ENCODE measurements at places on chromosomes 4 and X.

DNA sequence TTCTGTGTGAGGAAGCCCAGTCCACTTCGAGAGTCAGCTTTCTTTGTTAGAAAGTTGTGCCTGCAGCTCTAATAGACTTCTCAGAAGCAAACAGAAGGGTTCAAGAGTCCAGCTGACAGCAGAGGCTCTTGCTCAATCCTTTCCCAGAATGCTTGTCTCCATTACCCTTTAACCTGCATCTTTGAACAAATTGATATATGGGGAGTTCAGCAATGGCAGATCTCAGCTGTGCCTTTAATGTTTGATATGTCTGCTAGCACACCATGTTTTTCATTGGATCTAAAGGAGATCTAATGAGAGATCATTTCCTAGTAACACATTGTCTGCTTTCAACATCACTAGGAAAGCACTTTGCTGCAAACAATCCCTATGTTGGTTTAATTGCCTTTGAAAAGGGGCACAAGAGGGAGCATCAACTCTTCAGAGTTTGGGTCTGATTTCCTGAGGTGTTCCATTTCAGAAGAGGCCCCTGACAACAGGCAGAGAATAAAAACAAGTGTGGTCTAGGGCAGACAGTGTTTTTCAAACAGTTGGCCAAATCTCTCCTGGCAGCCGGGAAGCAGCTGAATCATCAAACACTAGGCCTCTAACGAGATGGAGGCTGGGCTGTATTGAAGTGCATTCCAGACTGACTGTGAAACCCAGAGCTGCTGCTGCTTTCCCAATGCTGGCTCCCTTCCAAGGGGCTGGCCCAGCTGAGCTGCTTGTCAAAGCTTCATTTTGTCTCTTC, 55.5 kb downstream of the LUZP4 start:
- DNase-seq, result no peak

- peak; percentile 88 for DNase-seq
Measured at GRCh38 chr4:56387023-56388001, at the start of gene AASDH. AASDH (minus strand) TSS chr4:56387491; CDS start chr4:56384299, 3,192 bp downstream.

GRCh38 chr4:124206779-124207605, 505.5 kb downstream of the ANKRD50 start:
- no peak for DNase-seq

- no peak for DNase-seq
Measured at GRCh38 chr4:55170462-55170861, 45.1 kb upstream of the KDR start.

- DNase-seq, result no peak
Measured at GRCh38 chr4:146846882-146847281, 98.8 kb downstream of the TTC29 start.

GRCh38 chrX:30992381-30992904, 79.4 kb downstream of the FTHL17 start:
- DNase-seq, result no peak

DNA sequence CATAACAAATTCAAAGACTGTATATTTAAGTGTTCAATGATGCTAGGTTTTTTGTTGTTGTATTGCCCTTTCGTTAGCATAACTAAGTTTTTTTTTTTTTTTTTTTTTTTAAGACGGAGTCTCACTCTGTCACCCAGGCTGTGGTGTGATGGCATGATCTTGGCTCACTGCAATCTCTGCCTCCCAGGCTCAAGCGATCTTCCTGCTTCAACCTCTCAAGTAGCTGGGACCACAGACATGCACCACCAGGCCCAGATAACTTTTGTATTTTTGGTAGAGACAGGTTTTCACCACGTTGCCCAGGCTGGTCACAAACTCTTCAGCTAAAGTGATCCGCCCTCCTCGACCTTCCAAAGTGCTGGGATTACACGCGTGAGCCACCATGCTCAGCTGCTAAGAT, 7.0 kb downstream of the SH3BGRL start:
- DNase-seq, result no peak

GRCh38 chrX:11672213-11672612, 6.5 kb upstream of the ARHGAP6 start:
- DNase-seq, result no peak

DNA sequence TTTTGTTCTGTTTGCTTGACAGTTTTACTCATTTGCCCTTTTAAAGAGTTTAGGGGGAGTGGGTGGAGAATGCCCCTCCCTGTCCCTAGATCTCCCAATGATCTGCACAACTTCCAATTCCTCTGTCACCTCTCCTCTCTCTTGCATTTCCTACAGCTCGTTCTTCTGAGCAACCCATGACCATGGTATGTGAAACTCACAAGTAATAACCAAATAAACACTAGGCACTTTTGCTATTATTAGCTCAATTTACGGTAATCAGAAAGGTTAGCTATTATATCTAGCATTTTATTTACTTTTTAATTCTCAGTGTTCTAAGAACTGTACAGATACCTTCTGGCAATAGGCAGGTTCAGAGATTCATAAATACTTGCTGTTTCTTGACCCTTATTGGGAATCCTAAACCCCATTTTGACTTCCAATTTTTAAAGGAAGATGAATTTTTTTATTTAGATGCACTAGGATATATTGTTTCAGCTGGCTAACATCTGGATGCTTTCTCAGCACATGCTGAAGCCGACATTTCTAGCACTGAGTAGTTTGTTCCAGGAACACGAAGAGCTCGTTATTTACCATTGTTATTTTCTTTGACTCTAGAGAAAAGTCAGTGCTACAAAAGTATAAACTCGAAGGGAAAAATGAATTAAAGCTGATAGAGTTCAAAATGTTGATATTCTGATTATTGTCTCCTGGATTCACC, 194.7 kb upstream of the TLL1 start:
- DNase-seq, result no peak

DNA sequence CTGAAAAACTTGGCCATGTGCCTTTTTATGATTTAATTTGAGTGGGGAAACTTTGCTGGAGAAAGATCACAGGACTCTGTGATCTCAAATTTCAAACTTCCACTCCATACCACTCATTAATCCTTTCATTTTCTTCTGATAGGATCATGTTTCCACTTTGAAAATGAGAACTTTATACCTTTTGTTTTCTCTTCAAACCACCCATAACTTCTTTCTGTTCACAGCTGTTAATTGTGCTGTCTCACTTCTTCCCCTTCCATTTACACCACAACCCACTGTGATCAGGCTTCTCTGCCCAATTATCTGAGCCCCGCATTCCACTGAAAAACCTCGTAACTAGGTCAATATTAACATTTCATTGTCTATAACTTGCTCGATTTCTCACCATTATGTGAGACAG, 47.0 kb upstream of the ARSJ start:
- DNase-seq, result no peak

DNA sequence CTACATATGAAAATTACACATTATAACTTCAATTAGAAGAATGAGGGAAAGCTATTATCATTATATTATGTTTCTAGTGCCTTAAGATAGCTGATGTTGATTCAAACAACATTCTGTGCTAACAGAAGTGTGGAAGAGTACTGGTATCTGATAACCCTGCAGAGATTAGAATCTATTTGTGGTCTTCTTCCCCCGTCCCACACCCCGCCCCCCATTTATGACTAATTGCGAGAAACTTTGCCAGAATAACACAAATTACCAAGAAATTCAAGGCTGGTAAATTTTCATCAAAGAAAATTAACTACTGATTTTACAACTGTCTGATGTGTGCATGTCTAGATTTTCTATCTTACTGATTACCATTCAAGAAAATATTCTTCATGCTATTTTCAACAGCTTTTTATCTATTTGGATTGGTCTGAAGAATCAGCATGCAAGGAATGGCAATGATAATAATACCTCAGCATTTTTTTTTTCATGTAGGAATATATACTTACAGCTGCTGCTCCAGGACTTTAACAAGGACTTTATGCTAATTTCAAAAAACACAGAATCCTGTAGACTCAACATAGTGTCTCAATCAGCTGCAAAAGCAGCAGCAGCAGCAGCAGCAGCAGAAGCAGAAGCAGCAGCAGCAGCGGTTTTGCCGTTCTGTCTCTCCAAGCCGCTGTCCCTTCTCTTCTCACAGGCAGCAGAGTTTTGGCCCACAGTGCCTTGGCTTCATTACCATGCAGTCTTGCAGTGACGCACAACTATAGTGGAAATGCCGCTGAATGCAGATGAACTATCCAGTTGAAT, 126.7 kb downstream of the FRYL start:
- peak; percentile 39 for DNase-seq

DNA sequence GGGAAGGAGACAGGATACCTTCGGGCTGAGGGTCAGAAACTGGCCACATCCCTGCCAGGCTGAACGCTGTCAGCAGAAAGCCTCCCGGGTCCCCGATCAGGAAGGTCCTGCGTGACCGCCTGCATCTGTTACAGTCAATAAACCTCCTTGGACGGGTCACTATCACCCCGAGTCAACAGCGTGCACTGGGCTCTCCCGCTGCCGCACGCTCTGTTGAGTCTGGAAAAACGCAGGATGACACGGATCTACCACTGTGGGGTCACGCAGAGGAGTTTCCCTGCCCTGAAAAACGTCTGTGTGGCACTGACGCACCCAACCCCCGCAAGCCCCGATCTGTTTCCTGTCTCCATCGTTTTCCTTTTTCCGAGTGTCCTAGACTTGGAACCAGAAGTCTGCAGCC, 12.1 kb downstream of the PPP2R3B start:
- no peak for DNase-seq

DNA sequence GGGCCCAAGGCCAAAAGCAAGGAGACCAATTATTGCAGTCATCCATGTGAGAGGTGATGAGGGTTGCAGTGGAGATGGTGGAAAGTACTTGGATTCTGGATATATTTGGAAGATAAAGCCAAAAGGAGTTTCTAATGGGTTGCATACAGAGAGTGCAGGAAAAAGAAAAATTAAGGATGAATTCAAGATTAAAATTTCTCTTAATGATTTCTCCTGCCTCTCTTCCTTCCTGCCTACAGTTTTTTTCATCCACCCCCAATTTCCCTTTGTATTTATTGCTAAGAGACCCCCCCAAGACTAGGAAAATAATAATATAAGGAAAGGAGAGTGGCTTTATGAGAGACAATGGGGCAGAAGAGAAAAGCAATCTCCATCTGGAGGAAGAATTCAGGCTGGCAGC, 8.6 kb upstream of the FGF5 start:
- no peak for DNase-seq

DNA sequence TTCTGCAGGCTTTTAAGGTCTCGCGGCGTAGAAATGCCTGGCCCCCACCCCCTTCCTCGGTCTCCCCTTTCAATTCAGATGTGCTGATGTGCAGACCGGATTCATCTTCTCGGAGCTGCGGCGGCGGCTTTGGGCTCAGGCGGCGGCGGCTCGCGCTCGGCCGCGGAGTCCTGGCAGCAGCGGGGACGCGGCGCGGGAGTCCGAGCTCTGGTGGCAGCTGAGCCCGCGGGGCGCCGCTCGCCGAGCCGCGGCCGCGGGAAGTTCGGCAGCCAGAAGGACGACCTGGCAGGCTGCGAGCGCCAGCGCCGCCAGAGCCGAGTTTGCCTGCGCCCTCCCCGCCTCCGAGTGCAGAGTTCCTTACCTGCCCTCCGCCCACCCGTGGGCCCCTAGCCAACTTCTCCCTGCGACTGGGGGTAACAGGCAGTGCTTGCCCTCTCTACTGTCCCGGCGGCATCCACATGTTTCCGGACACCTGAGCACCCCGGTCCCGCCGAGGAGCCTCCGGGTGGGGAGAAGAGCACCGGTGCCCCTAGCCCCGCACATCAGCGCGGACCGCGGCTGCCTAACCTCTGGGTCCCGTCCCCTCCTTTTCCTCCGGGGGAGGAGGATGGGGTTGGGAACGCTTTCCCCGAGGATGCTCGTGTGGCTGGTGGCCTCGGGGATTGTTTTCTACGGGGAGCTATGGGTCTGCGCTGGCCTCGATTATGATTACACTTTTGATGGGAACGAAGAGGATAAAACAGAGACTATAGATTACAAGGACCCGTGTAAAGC, 448 bp downstream of the TLL1 start:
- DNase-seq, result no peak

DNA sequence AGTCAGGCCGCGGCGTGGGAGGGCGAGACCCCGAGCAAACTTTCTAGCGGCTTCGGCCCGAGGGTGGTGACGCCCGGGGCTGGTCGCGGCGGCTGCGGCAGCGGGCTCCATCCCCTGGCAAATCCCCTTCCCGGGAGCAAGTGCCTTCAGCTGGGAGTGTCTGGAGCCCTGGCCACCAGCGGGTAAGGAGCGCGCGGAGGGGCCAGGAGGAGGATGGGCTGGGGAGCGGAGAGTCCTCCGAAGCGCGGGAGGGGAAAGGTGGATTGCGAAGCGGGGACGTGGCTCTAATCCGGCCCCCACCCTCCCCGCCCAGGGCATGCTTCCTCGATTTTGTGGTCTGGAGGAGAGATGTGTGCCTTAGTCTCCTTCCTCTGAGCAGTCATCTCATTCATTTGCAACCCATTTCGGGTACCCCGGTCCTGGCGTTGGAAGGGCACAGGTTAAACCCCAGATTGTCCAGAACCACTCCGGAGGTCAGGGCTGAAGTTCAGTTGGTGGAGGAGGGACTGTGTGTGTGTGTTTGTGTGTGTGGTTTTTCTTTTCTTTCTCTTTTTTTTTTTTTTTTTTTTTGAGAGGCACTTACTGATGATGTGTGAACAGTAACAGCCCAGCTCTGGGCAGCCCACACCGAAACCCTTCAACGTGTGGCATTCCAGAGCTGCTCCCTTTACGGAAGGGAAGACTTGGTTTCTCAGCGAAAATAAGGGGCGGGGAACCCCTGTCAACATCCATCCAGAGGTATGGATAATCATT, 516 bp downstream of the SGMS2 start:
- DNase-seq, result no peak

GRCh38 chr4:123649645-123650391, 253.2 kb downstream of the SPRY1 start:
- DNase-seq, result no peak

GRCh38 chrX:131728295-131729145, 184.6 kb downstream of the OR13H1 start:
- peak; percentile 71 for DNase-seq

GRCh38 chr4:7753931-7754465, 185.7 kb downstream of the AFAP1 start:
- DNase-seq, result no peak

- no peak for DNase-seq
Measured at GRCh38 chr4:84051639-84052038, 447.5 kb downstream of the NKX6-1 start.

- no peak for DNase-seq
Measured at GRCh38 chr4:182147391-182147790, 95.8 kb upstream of the TENM3 start.

DNA sequence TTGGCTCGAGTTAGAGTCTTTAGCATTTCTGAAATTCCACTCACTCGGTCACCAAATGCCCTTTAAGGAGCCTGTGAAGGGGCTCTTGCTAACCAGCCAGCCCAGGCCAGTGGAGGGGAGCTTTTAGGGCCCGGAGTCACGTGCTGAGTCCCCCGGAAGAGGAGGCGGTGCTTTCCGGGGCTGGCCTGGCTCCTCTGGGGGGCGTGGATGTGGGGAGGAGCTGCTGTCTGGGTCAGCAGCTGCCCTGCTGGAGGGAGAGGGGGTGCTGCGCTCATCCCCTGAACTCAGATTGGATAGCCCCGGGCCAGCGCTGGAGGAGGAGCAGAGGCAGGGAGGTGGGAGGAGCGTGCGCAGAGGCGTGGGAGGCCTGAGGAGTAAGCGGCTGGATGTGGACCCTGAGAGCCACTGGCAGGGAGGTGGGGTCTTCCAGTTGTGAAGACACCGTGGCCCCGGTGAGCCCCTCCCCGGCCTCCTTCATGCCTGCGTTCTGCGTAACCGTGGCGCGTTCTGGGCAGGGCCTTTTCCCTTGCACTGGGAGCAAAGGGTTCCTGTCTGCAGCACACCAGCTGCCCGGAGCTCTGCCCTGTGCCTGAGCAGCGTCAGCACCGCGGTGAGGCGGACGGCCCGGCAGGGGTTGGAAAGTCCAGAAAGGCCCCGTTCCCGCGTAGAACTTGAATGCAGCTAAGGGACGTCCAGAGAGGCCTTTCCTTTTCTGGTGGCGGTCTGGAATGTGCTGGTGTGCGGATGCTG, 19.7 kb downstream of the MAEA start:
- DNase-seq, result peak; percentile 57
